ENCODE measurements at places on chromosomes 2 and 18.

GRCh38 chr2:100905132-100905805 lies 85.3 kb downstream of the NPAS2 start:
- no peak for DNase-seq

DNA sequence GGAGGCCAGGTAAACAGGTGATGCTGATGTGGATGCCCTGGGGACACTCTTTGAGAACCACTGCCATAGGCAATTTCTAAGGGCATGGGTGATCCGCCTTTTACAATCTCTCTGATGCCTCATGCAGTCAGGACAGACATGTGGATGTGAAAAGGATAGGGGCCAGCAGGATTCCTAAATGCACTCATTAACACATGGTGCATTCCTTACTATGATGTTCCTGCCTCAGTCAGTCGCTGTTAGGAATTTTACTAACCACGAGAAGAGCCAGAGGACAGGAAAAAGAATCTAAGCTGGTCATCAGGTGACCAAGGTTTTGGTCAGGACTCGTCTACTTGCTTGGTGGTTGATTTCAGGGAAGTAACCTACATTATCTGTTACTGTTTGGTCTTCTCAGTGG lies 191.0 kb downstream of the ARL4C start:
- no peak for DNase-seq

GRCh38 chr2:239388236-239389151 lies 12.3 kb downstream of the HDAC4 start:
- no peak for DNase-seq

DNA sequence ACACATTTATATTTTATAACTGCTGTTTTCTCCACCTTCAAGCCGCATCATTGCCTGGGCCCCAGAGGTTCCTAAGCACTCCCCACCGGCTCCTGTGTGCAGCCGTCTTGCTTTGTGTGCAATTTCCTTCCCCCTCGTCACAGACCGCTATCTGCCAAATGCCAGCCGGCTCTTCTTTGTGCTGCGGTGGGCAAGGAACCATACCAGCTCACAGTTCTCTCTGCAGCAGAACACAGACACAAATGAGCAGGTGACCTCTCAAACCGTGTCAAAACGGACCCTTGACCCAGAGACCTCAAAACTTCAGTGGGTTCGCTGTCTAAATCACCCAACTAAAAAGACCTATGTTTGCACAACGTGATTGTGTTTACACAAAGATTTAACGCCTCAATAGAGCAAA lies 58.2 kb downstream of the KLF7 start:
- no peak for DNase-seq

DNA sequence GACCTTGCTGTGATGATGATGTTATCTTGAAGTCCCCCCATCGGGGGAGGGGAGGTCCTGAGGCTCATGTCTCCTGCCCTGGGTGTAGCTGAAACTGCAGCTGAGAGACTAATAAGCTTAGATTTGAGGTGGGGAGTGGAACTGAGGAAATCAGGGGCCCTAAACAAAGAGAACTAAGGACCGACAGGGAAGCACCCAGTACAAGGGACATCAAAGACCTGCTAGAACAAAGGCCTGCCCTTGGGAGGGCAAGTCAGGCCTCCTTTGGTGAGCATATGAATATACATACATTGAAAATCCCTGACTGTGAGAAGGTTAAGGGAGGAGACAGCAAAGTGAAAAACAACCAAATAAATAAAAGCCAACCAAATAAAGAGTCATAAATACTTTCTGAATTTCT lies 1132.5 kb upstream of the CELF4 start:
- no peak for DNase-seq

- DNase-seq = no peak
Observed at GRCh38 chr2:209973328-209973727, 29.1 kb upstream of the RPE start.

DNA sequence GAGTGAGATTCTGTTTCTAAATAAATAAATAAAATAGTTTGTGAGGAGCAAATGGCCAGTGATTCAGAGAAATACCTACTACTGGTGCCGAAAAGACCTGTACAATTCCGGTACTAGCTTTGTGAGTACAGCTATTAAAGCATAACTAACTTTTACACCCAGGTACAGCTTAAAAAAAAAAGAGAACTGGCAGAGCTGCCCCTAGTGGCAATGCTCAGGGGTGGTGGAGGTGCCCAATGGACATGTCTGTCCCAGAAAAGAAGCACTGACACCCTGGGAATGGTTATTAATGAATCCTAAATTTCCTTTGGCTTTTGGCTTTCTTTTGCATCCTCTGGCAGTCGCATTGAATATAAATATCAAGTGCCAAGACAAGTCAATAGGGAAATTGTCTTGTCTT lies 87.0 kb downstream of the LIPG start:
- DNase-seq = no peak

- no peak for DNase-seq
Observed at GRCh38 chr18:76747676-76748075, 74.7 kb upstream of the ZNF236 start.

GRCh38 chr2:237591141-237591881 lies 777 bp upstream of the RAB17 start:
- DNase-seq = no peak

GRCh38 chr2:218806346-218806978 lies 24.5 kb downstream of the CYP27A1 start:
- no peak for DNase-seq

DNA sequence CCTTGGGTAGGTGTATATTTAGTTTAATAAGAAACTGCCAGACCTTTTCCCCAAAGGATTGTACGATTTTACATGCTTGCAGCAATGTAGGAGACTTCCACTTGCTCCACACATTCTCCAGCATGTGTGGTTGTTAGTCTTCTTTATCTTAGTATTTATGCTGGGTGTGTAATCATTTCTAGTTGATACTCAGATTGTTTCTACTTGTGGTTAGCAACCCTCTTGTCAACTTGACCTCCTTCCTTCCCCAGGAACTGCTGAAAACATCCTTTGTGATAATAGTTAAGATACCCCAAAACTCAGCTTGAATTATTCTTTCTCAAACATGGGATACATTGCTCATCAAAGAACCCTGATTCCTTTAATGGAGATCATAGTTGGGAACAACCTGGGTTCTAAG lies 37.2 kb upstream of the CYBRD1 start:
- no peak for DNase-seq

DNA sequence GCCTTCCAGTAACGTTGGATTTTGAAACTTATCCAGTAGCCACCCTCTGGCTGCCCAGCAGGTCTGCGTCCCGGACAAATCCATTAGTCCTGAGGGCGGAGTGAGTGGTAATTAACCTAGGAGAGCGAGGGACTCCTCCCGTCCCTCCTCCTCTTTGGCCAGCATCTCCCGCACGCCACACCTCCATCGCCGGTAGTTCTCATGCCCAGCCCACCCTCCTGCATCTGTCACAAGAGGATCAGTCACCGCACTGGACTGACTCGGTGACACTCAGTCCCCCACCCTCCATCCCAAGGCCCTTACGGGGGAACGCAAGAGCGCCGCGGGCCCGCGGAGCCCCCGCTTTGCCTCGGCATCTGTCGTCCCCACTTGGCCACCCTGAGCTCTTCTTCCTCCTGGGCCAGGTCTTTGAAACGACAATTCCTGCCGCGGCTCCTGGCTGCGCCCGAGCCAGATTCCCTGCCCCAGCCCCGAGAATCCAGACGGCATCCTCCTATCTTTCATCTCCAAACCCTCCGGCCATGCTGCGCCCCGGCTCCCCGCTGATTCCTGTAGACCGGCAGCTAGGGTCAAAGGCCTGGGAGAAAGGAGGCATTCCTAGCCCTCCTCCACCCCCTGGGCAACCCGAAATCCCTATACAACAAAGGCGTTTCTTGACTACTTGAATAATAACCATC lies 77.5 kb downstream of the EIF2AK3 start:
- DNase-seq = no peak

DNA sequence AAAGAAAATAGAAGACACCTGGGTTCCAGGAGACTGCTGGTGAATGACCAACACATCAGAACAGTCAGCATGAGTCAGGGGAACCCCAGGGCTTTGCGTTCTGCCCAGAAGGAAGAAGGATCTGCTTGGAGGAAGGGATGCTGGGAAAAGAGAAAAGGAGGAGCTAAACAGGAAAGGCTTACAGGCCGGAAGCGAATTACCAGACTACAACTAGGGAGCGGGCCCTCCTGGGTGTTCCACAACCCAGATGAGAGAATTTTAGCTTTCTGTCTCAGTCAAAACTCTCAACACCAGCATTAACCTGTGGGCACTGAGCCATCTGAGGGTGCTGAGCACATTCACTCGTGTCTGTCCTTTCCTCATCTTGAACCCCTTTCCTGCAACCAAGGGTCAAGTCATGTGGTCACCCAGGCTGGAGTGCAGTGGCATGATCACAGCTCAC lies 19.2 kb downstream of the CDC42EP3 start:
- DNase-seq = no peak

DNA sequence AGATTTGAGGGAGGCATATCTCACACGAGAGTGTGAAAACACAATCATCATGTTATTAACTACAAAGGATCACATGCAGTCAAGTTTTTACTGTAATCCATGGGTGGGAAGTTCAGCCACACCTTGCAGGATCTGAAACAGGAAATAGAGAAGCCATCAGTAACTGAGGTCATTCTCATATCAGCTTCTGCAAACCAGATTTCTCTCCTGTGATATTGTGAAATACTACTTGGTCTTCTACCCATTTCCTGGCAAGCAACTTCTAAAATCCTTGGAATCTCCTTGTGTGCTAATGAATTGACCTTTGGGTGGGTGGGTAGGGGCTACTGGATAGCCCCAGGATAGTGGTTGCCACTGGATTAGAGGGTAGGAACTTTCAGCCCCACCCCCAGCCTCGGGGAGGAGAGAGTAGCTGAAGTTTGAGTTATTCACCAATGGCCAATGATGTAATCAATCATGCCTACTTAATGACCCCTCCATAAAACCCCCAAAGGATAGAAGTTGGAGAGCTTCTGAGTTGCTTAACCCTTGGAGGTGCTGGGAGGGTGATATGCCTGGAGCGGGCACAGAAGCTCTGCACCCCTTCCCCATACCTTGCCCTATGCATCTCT lies 25.6 kb upstream of the TGIF1 start:
- no peak for DNase-seq

DNA sequence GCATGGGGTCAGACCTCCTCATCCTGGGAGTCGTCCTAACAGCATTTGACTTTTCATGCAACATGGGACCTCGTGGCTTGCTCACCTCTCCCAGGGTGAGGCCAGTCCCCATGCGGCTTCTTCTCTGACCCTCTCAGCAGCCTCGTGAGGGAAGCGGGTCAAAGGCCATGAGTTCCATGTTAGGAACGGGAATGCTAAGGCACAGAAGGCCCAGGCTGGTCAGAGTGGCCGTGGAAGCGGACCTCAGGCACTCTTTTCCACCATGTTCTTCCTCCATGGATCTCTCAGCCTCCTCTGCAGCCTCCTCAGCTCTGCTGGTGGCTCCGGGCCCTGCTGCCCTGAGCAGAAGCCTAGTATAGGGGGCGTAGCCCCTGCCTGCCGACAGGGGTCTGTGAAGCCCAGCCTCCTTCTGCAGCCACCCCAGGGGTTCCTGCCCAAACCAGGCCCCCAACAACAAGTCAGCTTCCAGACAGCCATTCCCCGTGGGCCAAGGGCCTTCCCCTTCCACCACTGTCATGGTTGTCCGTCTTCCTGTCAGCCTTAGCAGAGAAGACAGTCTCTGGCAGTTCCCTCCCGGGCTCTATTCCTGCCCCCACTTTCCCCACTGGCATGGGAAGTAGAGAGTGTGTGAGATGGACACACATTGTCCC lies 60.0 kb upstream of the OTOF start:
- no peak for DNase-seq

GRCh38 chr2:219634171-219634940 lies 6.9 kb downstream of the SLC4A3 start:
- no peak for DNase-seq

DNA sequence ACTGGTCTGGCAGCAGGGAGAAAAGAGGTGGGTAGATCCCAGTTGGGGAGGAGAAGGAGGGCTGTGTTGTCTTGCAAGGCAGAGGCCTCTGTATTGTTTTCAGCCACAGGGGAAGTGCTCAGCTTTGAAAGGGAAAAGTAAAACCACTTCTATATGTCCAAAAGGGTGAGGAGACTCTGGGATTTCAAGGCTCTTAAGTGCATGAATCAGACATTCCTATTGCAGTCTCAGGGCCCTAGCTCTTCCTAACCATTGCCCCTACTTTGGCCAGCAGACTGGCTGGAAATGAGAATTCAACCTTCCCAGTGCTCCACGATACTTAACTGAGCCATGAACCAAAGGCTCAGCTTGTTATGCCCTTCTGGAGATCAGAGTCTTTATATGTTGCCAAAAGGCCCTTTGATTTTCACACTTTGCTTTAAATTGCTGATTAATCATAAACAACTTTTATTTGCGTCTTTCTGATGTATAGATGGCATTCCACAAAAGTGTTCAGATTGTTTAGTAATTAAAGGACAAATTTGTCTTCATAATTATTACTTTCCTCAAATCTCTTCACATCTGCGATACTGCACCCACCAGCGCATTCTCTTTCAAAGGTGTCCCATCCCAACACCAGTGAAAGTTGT lies 313.8 kb upstream of the MMADHC start:
- no peak for DNase-seq

DNA sequence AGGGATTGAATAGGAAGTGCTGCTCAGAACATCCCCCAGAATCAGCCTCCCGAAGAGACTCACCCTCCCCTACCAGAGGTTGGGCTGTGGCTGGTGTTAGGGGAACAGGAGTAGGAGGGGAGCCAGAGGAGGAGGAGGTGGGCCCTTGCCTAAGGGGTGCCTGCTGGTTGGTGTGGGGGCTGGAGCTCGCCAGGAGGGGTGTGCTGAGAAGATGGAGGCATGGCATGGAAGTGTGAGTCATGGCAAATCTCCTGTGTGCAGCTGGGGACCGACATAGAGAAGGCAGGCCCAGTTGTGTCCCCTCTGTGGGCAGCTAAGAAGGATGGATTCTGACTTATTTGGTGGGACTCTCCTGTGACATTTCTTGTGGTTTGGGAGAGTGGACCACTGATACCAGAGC lies 73.7 kb downstream of the DGKD start:
- no peak for DNase-seq

- DNase-seq = no peak
Observed at GRCh38 chr2:162974771-162975170, 136.2 kb upstream of the KCNH7 start.

- DNase-seq = no peak
Observed at GRCh38 chr2:151730262-151730975, 3.9 kb downstream of the NEB start.

- DNase-seq = no peak
Observed at GRCh38 chr2:4465671-4466070, 762.3 kb downstream of the DCDC2C start.

DNA sequence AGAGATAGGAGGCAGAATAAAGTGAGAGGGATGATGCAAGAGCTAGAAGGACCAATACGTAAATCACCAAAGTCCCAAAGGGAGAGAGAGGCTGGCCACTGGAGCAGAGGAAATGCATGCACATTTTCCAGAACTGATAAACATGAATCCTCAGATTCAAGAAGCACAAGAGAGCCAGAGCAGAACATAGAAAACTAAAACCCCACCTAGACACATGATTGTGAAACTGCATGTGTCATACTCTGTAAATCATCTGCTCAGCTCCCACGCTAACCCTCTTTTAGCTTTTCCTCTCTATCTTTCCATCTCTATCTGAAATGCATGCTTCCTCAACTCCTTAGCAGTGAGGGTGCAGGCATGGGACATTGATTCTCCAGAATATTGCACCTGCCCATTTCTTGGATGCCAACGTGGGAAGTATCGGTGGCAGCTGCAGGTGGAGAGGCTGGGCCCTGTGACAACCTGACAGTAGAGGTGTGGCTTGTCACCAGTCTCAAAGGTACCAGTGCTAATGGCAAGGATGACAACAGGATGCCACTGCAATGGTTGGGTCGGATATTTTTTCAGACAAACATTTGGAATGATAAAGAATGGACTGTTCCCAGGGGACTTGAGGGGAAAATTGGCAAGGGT lies 89.3 kb upstream of the OTOS start:
- no peak for DNase-seq

All from stimulated activated CD8-positive, alpha-beta memory T cell treated with anti-CD3 and anti-CD28 coated beads, Interleukin-15, amount 100 ng/mL, for 24 hours (primary cell).